ENCODE measurements at places on chromosomes 6 and 20.

GRCh38 chr6:125834348-125834747 is 43.6 kb downstream of the NCOA7 start:
- DNase-seq, result no peak

- no peak for DNase-seq
Observed at GRCh38 chr20:20490673-20491072, 122.8 kb downstream of the INSM1 start.

DNA sequence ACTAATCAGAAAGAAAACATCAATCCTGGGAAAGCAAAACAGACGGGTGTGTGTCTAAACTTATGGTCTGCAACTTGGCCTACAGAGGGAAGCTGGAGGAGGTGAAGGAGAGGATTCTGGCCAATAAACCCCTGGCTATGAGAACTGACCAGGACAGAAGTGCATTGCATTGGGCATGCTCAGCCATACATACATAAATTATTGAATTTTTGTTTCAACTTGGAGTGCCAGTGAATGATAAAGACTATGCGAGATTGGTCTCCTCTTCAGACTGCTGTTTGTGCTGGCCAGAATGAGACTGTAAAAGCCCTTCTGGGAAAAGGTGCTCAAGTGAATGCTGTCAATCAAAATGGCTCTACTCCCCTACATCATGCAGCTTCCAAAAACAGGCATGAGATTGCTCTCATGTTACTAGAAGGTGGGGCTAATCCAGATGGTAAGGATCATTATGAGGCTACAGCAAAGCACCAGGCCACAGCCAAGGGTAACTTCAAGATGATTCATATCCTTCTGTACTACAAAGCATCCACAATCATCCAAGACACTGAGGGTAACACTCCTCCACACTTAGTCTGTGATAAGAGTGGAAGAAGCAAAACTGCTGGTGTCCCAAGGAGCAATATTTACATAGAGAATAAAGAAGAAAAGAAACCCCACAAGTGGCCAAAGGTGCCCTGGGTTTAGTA is 17.4 kb downstream of the ADNP start:
- DNase-seq, result no peak

DNA sequence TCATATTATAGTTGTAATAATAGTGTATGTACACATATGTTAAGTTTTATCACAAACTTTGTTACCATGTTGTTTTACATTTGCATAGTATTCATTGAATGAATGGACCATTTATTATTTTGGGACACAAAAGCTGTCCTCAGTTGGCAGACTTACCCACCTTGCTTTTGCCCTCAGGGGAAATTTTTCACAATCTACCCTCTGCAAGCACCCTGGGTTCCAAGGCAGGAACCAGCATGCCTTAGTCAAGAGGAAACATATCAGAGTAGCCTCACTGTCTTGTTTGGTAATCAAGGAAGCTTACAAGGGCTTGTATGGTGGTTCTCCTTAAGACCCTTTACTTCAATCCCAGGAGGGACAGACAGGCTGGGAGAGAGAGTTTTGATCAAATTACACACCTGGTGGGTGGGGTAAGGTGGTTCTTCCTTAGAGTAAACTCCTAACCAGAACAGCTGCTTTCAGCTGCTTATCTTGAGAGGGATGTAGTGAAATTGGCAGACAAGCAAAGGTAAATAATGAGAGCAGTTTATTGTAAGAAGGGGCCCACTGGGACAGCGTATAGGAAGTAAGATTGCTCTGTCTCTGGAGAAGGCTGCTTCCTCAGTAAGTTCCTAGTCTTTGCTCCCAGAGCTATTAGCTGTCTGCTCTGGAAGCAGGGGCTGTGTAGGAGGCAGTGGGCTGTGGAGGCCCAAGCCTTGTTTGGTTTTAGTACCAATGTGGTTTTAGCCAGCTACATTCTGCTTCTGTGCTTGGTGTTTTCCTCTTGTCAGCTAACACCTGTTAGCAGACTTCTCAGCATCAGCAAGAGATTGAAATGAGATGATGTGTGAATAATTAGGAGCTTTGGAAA is 31.1 kb downstream of the BRPF3 start:
- no peak for DNase-seq

DNA sequence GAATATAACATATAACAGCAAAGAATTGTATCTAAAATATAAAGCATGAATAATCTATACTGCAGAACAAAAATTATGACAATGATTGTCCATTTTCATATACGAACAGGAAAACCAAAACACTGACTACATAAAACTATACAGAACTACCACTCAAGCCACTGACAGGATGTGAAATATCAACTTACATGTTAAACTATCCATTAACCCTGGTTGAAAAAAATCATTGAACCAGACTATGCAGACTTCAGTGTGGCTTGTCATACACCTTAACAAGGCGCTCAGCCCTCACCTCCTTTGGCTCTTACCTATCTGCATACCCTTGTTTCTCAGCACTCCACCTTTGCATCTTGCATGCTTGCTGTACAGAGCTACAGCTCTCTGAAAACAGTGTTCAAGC is 34.9 kb downstream of the ASCC3 start:
- no peak for DNase-seq

DNA sequence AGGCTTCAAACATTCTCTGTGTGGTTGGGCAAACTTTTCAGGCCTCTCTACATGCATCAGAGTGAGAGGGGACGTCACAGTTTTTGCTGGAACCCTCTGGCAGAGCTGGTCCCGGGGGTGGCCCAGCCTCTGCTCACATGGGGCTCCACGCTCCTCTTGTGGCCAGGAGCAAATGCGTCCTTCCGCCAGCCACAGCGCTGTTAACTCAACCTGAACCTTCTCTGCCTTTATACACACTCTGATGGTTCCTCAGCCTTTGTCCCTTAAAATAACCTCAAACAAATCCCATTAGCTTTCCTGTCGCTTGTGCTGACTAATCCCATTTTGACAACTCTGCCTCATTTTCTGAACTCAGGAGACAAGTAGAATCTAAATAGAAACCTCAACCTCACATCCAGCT is 39.4 kb upstream of the TGM6 start:
- no peak for DNase-seq

DNA sequence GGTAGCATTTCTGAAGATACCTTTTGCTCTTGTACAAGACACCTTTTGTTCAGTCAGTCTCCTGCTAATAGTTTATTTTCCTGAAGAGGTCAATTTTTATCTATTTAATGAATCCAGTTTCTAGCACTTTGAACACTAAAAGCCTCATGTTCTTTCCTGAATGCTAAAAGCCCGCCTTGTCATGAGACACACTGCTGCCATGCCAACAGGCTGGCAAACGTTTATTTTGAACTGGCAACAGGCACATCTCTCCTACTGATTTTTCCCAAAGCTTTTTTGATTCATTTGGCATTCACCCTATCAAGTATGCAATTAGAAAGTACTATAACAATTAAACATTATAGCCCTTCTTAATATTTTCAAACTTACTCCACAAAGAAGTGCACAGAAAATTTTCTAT is 421.2 kb upstream of the EYS start:
- no peak for DNase-seq

DNA sequence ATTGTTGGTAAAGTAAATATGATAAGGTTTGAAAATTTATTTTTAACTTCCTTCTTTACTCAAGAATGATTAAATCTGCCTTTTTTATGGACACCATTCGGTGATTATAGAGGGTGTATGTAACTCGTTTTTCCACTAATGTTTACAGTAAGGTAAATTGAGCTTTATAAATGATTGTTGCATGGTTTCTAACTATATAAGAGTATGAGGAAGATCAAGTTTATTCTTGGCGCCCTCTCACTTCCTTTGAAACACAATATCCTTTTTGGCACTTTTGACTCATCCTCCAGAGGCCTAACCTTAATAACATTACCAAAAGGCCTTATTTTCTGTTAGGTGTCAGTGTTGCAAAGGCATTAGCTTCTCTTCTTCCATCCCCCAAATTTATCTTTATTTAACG is 41.8 kb upstream of the MTRF1L start:
- no peak for DNase-seq

DNA sequence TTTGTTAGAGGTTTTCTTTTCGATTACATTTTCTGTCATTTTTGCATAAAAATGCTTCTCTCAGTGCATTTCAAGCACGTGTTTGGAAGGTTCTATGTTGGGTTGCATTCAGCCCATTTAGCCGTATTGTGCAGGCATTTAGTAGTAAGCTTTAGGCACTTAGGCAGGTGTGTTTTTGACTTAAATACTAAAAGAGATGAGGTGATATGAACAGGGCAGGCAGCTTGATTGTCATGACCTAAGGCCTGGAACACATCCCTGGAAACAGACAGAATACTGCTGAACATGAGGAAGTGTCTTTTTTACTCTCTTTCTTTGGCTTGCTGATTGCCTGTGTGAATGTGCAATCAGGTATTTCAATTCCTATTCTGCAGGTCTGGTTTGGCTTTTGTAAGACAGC is 610.5 kb upstream of the MAN1A1 start:
- DNase-seq, result no peak

GRCh38 chr6:30073489-30074235 is 1.9 kb downstream of the RNF39 start:
- DNase-seq, result no peak

DNA sequence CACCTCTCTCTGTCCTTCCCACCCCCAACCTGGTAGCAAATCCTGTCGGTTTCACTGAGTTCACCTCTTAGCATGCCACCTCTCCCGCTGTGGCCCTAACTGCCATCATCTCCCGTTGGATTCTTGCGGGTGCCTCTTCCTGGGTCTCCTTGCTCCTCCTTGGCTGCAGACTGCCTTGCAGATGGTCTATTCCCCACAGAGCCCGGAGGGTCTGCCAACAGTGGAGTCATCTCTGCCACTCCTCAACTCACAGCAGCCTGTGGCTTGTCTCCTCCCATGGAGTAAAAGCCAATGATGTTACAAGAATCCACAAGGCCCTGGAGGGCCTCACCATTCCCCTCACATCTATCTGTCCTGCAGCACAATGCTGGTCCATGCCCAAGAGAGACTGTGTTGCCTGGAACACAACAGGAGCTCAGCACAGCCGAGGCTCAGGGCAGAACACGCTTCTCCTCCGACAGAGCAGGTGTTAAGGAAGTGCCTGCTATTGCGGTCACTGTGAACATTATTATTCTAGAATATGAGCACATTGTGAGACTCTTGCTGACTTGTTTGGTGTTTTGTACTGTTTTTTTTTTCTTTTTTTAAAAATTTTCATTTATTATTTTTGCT is 241.8 kb upstream of the SULF2 start:
- DNase-seq, result no peak

DNA sequence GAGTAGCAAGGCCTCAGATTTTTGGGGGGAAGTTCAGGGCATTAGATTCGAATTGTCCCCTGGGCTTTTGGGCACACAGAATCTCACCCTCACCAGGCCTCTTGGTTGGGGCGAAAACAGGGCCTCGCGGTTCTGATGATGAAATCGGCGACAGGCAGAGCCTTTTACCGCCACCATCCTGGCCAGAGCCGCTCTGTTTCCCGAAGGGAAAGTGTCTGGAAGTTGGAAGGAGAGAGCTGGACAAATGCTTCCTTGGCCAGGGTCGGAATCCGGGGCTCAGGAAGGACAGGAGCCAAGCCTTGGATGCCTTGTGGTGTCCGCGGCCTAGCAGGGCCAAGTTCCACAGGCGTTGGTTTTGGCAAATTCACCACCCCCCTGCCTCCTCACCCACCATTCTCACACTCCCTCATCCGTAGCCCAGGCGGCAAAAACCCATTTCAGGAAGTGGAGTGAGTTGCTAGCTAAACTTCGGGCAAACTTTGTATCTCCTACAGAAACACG is 3.5 kb upstream of the TFAP2A start:
- no peak for DNase-seq

DNA sequence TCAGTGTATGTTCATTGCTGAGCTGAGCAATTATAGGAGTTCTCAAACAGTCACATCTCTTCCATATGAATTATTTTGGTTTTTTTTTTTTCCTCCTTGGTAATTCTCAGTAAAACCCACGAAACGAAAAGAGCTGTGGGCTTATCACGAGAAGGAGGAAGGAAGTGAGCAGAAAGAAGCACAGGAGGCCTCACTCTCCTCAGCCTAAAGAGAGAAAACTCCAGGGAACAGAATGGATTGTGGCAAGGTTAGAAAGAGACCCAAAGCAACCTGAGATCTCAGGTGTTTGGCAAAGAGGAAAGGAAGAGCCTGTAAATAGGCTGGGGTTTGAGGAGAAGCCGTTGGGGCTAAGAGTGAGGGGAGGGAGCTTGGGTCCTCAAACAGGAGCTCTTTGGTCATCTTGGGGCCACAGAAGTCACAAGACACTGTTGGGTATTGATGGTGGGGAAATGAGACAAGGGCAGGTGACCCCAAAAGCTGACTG is 67.8 kb upstream of the CITED2 start:
- no peak for DNase-seq

- no peak for DNase-seq
Observed at GRCh38 chr20:35604449-35604747, 11.2 kb upstream of the SPAG4 start.

GRCh38 chr20:42150230-42150629 is 532.1 kb upstream of the CHD6 start:
- DNase-seq, result no peak

DNA sequence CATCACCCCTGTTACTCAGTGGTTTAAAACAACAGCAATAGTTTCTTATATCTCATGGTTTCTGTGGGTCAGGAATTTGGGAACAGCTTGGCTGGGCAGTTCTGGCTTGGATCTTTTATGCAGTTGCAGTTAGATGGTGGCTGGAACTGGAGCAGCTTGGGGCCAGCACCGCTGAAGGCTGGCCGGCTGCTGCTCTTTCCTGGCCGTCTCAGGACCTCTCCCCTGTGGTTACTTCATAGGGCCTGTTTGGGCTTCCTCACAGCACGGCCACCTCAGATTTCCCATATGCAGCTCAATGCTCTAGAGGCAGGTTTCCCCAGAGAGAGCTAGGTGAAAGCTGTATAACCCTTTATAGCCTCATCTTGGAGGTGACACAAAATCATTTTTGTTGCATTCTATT is 15.6 kb downstream of the PKIG start:
- DNase-seq, result no peak

Data from activated T-helper 1 cell treated with Interleukin-2 at 50 U/mL for 16 hours (primary cell).